ENCODE measurements at places on chromosomes 2 and 18.

DNA sequence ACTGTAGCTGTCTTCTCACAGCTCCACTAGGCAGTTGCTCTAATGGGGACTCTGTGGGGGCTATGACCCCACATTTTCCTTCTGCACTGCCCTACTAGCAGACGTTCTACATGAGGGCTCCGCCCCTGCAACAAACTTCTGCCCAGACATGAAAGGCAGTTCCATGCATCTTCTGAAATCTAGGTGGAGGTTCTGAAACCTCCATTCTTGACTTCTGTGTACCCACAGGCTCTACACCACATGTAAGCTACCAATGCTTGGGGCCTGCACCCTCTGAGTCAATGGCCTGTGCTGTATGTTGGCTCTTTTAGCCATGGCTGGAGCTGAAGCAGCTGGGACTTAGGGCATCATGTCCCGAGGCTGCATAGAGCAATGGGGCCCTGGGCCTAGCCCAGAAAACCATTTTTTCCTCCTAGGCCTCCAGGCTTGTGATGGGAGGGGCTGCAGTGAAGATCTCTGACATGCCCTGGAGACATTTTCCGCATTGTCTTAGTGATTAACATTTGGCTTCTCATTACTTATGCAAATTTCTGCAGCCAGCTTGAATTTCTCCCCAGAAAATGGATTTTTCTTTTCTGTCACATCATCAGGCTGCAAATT lies 123.0 kb downstream of the MYCN start:
- no peak for DNase-seq

- DNase-seq = no peak
These were observed 32.4 kb downstream of the SLC35F5 start for GRCh38 chr2:113724010-113724409.

DNA sequence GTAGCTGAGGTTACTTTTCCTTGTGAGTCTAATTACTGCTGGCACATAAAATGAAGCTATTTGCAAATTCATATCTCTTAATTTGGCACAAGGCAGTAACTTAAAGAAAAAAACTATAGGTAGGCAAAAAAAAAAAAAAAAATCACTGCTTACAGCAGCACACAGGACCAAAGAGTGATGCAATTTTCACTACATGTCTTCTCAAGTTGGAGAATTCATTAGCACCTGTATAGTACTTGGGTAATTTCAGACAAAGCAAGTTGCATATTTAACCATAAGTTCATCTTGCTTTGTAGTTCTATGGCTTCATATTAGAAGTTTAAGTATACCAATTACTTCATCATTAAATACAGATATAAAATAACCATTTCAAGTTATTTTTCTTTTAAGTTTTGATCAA lies 33.7 kb upstream of the RBBP8 start:
- no peak for DNase-seq

GRCh38 chr2:229852565-229852964 lies 69.2 kb downstream of the TRIP12 start:
- DNase-seq = no peak

- no peak for DNase-seq
These were observed 21.3 kb upstream of the NCK2 start for GRCh38 chr2:105723431-105723830.

DNA sequence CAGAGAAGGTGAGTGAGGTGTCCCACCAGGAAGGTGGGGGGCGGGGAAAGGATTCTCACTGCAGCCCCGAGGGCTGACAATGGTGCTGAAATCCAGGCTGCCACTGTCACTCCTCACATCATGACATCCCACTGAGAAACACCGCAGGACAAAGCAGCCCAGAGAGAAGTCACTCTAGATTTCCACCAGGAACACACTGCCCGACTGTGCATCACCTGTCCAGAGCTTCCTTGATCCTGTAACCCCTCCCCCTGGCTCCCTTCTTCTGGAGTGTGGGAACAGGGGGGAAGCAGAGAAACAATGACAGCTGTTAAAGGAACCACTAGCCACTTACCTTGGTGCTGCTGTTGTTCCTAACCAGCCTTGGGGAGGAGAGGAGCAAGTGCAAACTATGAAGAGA lies 69.9 kb downstream of the MRO start:
- no peak for DNase-seq

GRCh38 chr18:34315591-34316352 lies 91.1 kb upstream of the NOL4 start:
- no peak for DNase-seq

- DNase-seq = no peak
These were observed 52.9 kb upstream of the IMP4 start for GRCh38 chr2:130289780-130290179.

DNA sequence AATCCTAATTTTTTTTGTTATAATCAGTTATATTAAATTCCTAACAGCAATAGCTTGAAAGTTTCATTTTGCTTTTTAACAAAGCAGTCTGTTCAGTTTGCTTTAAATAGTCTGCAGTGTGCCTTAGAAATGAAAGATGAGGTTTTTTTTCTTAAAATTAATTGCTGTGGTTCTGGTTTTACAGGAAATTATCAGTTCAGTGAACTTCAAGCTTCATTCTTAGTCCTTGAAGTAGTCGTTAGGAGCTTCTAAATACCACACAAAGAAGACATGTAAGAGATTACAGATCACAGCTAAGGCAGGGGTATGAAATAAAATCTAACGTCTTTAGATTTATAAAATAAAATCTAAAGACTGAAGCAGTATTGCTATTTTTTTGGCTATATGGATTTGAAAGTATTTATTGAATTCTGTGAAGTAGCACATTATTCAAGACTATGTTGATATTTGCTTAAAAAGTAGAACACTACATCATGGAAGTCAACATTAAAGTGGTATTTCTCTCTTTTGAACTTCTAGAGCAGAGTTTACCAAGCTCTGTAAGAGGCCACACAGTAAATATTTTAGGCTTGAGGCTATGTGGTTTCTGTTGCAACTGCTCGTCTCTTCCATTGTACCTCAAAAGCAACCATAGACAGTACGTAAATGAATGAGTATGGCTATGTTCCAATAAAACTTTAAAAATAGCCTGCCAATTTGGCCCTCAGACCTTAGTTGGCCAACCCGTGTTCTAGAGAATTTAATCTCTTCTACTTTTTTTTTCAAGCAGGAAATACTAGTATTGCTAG lies 81.5 kb upstream of the STON1 start:
- no peak for DNase-seq

GRCh38 chr2:74005786-74006185 lies 21.1 kb downstream of the TET3 start:
- DNase-seq = no peak

- no peak for DNase-seq
These were observed 380.5 kb upstream of the HNRNPA3 start for GRCh38 chr2:176832086-176832485.

- no peak for DNase-seq
These were observed 54.7 kb downstream of the EMILIN2 start for GRCh38 chr18:2901423-2901985.

- no peak for DNase-seq
These were observed 54.7 kb downstream of the SPRED2 start for GRCh38 chr2:65377556-65378192.

- DNase-seq = no peak
These were observed 357.7 kb upstream of the SMIM21 start for GRCh38 chr18:75785206-75785605.

DNA sequence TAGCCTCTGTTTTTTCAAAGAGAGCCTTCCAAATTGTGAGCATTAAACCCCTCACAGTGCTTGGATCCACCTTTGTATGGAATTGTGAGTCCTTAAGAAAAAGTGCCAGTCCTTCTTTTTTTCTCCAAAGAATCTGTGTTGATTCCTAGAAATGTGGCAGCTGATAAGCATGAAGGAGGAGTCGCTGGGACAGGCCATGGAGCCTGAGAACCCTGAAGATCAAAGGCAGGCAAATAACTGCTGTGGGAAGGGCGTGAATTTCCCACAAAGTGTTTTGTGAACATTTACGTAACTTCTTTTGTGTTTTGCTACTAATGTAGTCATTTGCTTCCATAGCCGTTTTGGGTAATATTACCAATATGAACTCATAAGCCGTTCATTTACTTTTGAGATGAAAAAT lies 27.7 kb upstream of the CHMP1B start:
- DNase-seq = no peak

DNA sequence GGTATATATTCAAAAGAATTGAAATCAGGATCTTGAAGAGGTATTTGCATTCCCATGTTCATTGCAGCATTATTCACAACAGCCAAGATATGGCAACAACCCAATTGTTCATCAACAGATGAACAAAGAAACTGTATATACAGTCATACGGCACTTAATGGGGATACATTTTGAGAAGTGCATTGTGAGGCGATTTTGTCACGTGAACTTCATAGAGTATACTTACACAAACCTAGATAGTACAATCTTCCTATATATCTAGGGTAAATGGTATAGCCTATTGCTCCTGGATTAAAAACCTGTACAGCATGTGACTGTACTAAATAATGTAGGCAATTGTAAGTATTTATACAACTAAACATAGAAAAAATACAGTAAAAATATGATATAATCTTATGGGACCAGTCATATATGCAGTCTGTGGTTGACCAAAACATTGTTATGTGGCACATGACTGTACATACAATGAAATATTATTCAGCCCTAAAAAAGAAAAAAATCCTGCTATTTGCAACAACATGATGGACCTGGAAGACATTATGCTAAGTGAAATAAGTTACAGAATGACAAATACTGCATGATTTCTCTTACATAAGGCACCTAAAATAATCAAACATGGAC lies 9.2 kb upstream of the BBS5 start:
- no peak for DNase-seq

- no peak for DNase-seq
These were observed 32.4 kb downstream of the HS1BP3 start for GRCh38 chr2:20618468-20618885.
